Putamen (tissue), 1 donor: ENCODE measurements at places on chromosomes 3 and 15.

- DNase-seq = no peak
Measured at GRCh38 chr3:140391061-140391460, 286.8 kb upstream of the TRIM42 start.

DNA sequence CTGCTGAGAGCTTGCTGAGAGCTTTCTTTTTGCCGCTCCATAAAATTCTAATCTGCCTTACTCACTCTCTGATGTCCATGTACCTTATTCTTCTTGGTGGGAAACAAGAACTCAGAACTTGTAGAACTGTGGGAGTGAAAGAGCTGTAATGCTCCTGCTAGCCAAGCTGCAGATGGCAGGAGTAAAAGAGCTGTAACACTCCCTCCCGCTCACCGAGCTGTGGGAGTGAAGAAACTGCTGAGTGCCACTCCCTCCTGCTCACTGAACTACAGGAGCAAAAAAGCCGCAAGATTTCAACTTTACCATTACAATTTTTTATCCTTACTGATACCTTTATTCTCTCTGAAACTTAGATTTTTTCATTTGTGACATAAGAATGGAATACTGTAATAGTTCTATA lies 199.1 kb downstream of the SI start:
- DNase-seq = peak; percentile 6

DNA sequence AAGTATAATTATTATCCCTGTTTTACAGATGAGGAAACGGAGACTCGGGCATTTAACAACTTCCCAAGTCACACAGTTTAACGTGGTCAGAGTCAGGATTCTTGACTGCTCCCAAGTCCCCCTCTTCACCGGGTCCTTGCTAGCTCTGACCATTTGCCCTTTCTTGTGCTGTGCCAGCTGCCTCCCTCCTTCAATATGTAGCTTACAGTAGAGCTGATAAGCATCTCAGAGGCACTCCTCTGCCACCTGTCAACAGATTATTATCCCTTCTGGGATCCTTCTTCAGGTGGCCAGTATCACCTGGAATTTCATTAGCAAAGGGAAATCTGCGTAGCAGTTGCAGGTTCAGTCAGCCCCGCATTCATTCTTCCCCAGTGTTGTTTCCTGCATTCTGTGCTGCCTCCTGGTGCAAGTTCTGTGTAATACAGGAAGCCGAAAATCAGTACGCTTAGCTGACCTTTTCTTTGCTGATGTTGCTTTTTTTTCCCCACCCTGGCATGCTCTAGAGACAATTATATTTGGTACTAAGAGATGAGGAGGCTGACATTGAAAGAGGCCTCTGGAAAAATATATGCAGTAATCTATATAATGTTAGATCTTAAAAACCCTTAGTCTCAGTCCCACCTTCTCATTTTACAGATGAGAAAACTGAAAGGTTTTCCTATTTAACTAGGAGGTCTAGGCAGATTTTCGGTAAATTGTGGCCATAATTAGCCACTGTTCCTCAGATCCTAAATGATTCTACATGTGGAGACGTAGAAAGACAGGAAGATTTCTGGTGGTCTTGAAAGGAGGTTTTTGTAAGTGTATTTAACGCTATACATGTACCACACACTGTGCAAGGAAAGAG lies 24.8 kb downstream of the TMOD2 start:
- DNase-seq = peak; percentile 58

DNA sequence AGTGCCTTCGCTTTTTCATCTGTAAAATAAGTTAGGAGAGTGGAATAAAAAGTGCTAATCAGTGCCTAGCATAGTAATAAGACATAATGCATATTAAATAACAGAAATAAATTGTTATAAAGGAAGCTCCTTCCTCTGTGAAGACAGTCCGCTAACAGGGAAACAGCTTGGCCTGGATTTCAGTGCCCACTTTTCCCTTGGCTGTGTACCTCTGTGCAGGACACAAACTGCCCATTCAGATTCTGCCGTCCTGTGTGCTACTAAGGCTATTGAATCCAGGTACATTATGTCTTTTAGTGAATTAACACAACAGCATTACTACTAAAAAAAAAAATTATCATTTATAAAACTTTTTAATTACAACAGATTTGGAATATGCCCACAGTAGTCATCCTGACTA lies 90.7 kb downstream of the TBL1XR1 start:
- DNase-seq = no peak

DNA sequence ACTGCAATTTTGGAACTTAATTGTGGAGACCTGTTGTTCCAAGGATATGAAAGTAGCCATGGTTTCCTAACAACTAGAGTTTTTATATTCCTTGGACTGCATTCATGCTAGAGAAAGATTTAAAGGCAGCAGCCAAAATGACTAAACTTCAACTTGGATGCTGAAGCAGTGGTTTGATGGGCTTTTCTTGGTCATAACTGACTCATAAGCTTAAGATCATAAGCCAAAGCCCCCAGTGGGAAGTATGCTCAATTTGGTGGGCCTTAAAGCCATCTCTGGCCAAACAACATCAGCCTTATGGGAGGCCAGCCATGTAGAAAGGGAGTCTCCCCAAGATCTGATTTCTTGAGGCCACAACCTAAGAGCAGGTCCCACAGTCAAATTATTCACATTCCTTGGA lies 80.2 kb downstream of the ZNF280D start:
- DNase-seq = no peak

DNA sequence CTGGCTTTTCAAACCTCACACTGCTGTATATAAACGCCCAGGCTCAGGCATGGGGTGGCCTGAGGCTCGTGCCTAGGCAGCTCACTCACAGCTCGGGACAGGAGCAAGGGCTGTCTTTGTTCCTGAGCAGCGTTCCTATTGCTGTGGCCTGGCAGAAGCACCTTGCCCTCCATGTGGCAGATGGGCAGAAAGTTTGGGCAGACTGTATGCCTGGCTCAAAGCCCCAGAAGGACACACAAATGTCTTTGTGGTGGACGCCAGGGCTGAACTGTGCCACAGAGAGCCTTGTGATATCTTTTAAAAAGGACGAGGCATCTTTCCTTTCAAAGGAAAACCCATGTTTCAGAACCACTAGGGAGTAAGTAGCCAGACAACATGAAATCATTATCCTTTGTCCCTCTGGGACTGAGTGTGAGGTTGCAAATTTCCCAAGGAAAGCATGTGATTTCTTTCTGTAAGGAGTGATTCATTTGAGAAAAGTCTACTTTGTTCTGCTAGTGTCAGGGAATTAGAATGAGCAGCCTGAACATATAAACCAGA lies 29.3 kb upstream of the UBE2E1 start:
- peak; percentile 14 for DNase-seq
